NCI-H187 (cell line): ENCODE measurements at places on chromosomes 1 and 21.

- no peak for DNase-seq
These were observed 6.1 kb upstream of the LDLRAP1 start for GRCh38 chr1:25537153-25537831.

GRCh38 chr1:44713321-44713781 lies 17.6 kb downstream of the RNU5D-1 start:
- DNase-seq: no peak

- DNase-seq: no peak
These were observed 115.9 kb downstream of the RHOU start for GRCh38 chr1:228851193-228851592.

- DNase-seq: no peak
These were observed 98.2 kb downstream of the RGL1 start for GRCh38 chr1:183903101-183903500.
